Activated CD4-positive, alpha-beta T cell treated with anti-CD3 and anti-CD28 coated beads, Interleukin-2, amount 10 ng/mL, durations not matched to agents 7 days and 5 days (primary cell): ENCODE measurements at places on chromosomes 7 and 10. TPM values are rescaled to one million over a fixed set of nuclear protein-coding genes. Genes with fewer than 3 reads are reported as not detected.

GRCh38 chr10:33453081-33454025, 118.9 kb upstream of the NRP1 start:
- peaks cover 5% of the 10 kb centered on the region for H3K27me3 ChIP-seq
- H3K4me1 ChIP-seq, result no peaks in the 10 kb centered on the region
- no peak for DNase-seq
- no peaks in the 10 kb centered on the region for H3K36me3 ChIP-seq
- no peak overlapping the region for H3K27ac ChIP-seq

DNA sequence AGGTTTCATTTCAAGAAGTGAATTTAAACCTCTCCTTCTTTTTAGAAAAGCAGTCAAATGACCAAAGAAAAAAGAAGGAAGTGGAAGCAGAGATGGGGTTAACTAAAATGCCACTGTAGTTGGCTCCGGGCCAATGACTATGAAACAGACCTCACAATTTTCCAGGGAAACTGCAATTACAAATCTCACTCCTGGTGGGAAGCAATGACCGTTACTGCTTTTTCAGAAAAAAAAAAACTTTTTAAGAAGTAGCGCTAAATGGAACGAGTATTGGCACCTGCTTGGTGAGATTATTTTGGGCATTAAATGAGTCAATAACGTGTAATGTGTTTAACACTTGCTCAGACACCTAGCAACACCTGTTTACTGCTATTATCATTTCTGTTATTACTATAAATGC, 1.2 kb downstream of the SFRP4 start:
- no peaks in the 10 kb centered on the region for H3K36me3 ChIP-seq
- H3K4me1 ChIP-seq, result peaks cover 14% of the 10 kb centered on the region
- H3K4me3 ChIP-seq, result no peak overlapping the region
- peaks cover 79% of the 10 kb centered on the region for H3K27me3 ChIP-seq
- DNase-seq, result no peak

GRCh38 chr10:77630507-77630848, 7.1 kb downstream of the KCNMA1 start:
- no peaks in the 10 kb centered on the region for H3K36me3 ChIP-seq
- no peaks in the 10 kb centered on the region for H3K4me1 ChIP-seq
- H3K4me3 ChIP-seq, result no peak overlapping the region
- DNase-seq, result no peak
- peaks cover 19% of the 10 kb centered on the region for H3K27me3 ChIP-seq

GRCh38 chr7:111919631-111920179, 286.5 kb downstream of the DOCK4 start:
- peaks cover 5% of the 10 kb centered on the region for H3K27me3 ChIP-seq
- H3K36me3 ChIP-seq, result no peaks in the 10 kb centered on the region
- H3K4me1 ChIP-seq, result no peaks in the 10 kb centered on the region
- no peak overlapping the region for H3K4me3 ChIP-seq
- no peak overlapping the region for H3K27ac ChIP-seq
- DNase-seq, result no peak

DNA sequence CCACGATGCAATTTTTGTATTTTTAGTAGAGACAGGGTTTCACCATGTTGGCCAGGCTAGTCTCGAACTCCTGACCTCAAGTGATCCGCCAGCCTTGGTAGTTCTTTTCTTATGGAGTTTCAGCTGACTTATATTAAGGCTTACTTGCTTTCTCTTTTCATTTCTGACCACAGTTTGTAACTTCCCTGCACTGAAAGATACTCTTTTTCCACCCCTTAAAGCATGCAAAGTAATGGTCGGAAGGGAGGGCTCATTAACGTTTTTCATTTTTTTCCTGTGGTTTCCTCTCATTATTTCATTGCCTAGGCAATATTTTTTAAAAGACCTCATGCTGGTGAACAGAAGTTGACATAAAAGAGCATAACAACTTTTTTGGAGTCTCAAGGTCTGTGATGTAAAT, 27.0 kb downstream of the ADRB1 start:
- H3K36me3 ChIP-seq, result no peaks in the 10 kb centered on the region
- no peak for DNase-seq
- no peak overlapping the region for H3K27ac ChIP-seq
- H3K4me3 ChIP-seq, result no peak overlapping the region

GRCh38 chr10:68550747-68551411, 9.3 kb upstream of the TET1 start:
- H3K36me3 ChIP-seq, result no peaks in the 10 kb centered on the region
- peak; percentile 66 for DNase-seq

DNA sequence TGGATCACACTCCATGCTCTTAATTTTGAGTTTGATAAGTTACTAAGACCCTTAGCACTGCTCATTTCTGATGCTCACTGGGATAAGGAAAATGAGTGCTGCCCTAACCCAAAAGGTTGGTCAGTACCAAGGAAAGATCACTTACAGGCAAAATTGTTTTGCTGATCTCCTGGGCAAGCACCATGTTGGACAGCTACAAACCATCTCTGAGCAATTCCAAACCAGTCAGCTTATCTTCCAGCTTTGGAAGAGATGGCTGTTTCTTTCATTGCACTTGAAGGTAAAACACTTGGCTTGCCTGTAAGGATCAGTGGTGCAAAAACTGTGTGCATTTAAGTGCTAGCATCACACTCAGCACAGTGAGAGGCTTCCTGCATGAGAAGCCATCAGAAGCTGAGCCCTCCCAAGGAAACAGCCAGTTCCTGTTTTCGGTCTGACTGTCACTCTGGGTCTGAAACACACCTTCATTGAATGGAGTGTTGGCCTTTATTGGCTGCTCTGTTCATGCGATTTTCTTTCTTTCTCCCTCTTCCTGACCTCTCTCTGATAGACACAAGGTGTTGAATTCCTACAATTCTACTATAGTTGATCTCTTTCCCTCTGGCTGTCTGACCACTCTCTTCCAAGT, 126.4 kb upstream of the GHITM start:
- no peaks in the 10 kb centered on the region for H3K36me3 ChIP-seq
- H3K4me1 ChIP-seq, result peaks cover 9% of the 10 kb centered on the region
- peak; percentile 12 for DNase-seq
- H3K4me3 ChIP-seq, result no peak overlapping the region
- H3K27me3 ChIP-seq, result peaks cover 8% of the 10 kb centered on the region
- H3K27ac ChIP-seq, result peak overlapping the region; percentile 65

GRCh38 chr7:31748084-31748483, 61.1 kb downstream of the PPP1R17 start:
- no peak overlapping the region for H3K27ac ChIP-seq
- H3K4me1 ChIP-seq, result no peaks in the 10 kb centered on the region
- H3K27me3 ChIP-seq, result no peaks in the 10 kb centered on the region
- H3K36me3 ChIP-seq, result no peaks in the 10 kb centered on the region
- no peak for DNase-seq
- H3K4me3 ChIP-seq, result no peak overlapping the region

- H3K36me3 ChIP-seq, result no peaks in the 10 kb centered on the region
- no peak for DNase-seq
- no peak overlapping the region for H3K4me3 ChIP-seq
- peaks cover 4% of the 10 kb centered on the region for H3K4me1 ChIP-seq
- H3K27me3 ChIP-seq, result peaks cover 2% of the 10 kb centered on the region
Observed at GRCh38 chr10:94107191-94107590, 113.5 kb downstream of the PLCE1 start.

- H3K27ac ChIP-seq, result no peak overlapping the region
- H3K4me1 ChIP-seq, result no peaks in the 10 kb centered on the region
- no peaks in the 10 kb centered on the region for H3K27me3 ChIP-seq
- no peak overlapping the region for H3K4me3 ChIP-seq
Observed at GRCh38 chr10:35940141-35941041, 298.3 kb upstream of the FZD8 start.

GRCh38 chr10:23095966-23096801, 805 bp downstream of the MSRB2 start:
- peak; percentile 33 for DNase-seq
- peak overlapping the region; percentile 85 for H3K4me3 ChIP-seq
- H3K4me1 ChIP-seq, result peaks cover 35% of the 10 kb centered on the region
- H3K27ac ChIP-seq, result peak overlapping the region; percentile 87
- peaks cover 15% of the 10 kb centered on the region for H3K27me3 ChIP-seq

GRCh38 chr7:44051611-44052220, 7.2 kb downstream of the DBNL start:
- H3K4me3 ChIP-seq, result no peak overlapping the region
- H3K36me3 ChIP-seq, result peaks cover 63% of the 10 kb centered on the region
- H3K4me1 ChIP-seq, result peaks cover 50% of the 10 kb centered on the region
- H3K27ac ChIP-seq, result peak overlapping the region; percentile 46
- H3K27me3 ChIP-seq, result no peaks in the 10 kb centered on the region

- peaks cover 4% of the 10 kb centered on the region for H3K4me1 ChIP-seq
- H3K27me3 ChIP-seq, result peaks cover 15% of the 10 kb centered on the region
- H3K36me3 ChIP-seq, result no peaks in the 10 kb centered on the region
- no peak overlapping the region for H3K27ac ChIP-seq
- DNase-seq, result no peak
Observed at GRCh38 chr10:117259279-117259678, 18.4 kb downstream of the SLC18A2 start.

DNA sequence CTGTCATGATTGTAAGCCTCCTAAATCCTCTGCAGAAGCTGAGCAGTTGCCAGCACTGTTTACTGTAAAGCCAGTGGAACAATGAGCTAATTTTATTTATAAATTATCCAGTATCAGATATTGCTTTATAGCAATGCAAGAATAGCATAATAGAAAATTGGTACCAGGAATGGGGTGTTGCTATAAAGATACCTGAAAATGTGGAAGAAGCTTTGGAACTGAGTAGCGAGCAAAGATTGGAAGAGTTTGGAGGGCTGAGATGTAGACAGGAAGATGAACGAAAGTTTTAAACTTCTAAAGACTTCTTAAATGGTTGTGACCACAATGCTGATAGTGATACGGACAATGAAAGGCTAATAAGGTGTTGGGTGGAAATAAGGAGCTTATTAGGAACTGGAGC, 917.4 kb upstream of the POT1 start:
- no peak overlapping the region for H3K27ac ChIP-seq
- no peaks in the 10 kb centered on the region for H3K36me3 ChIP-seq
- no peak overlapping the region for H3K4me3 ChIP-seq
- H3K27me3 ChIP-seq, result no peaks in the 10 kb centered on the region

DNA sequence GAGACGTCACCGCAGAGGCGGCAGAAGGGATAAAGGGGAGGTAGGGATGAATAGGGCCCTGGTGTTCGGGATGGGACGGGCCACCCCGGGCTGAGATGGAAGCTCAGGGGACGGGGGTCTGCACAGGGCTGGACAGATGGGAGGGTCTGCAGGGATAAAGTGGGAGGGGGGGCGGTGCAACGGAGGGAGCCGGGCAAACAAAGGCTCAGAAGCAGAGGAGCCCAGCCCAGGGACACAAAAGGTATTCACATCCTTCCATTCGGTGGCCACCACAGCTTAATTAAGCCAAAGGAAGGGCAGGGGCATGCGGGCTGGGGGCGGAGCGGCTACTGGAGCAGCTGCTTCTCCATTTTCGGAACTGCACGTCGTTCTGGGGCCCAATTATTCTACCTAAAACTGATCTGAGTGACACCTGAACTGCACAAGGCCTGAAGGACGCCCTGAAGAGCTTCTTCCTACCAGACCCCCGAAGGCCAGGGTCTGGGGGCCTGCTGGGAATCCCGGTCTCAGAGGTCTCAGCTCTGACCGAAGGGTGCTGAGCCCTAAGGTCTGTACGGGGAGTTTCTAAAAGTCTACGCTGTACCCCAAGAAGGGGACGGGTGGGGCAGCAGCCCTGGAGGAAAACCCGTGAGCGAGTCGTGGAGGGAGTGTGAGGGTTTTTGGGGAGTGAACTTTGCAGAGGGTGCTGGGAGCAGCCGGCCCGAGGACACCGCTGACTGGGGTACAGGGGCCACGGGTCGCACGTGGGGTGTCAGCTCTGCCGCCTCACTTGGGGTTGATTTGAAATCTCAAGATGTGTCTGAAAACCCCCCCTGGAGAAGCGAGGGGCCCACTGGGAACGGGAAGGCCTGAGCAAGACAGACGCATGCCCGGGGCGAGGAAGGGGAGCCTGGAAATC, 334.8 kb downstream of the DNAJB6 start:
- H3K4me3 ChIP-seq, result no peak overlapping the region
- DNase-seq, result no peak
- no peak overlapping the region for H3K27ac ChIP-seq

- no peaks in the 10 kb centered on the region for H3K36me3 ChIP-seq
- DNase-seq, result no peak
- peaks cover 13% of the 10 kb centered on the region for H3K27me3 ChIP-seq
Observed at GRCh38 chr7:88254721-88255424, 35.0 kb upstream of the SRI start.

DNA sequence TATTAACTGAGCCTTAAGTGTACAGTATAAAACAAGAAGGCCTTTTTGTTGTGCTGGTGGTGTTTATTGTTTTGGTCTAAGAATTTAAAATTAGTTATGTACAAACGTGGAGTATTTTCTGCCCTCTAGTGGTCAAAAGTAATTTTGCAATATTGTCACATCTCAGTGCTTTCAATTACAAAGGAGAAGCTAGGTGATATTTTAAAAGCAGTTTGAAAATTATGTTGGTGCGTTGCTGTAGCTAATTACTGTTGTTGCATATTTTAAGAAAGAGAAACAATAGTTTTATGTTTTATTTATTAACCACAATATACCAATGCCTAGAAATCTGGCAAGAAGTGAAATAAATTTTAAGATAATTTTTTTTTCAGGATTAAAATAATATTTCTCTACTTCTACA, 11.4 kb downstream of the NPVF start:
- no peak overlapping the region for H3K4me3 ChIP-seq
- H3K27me3 ChIP-seq, result peaks cover 18% of the 10 kb centered on the region
- no peaks in the 10 kb centered on the region for H3K36me3 ChIP-seq
- DNase-seq, result no peak
- no peak overlapping the region for H3K27ac ChIP-seq

GRCh38 chr10:63236113-63236935, 103.2 kb downstream of the NRBF2 start:
- H3K4me3 ChIP-seq, result no peak overlapping the region
- peak overlapping the region; percentile 79 for H3K27ac ChIP-seq
- peak; percentile 35 for DNase-seq
- H3K4me1 ChIP-seq, result peaks cover 59% of the 10 kb centered on the region
- peaks cover 21% of the 10 kb centered on the region for H3K36me3 ChIP-seq
- no peaks in the 10 kb centered on the region for H3K27me3 ChIP-seq

- peaks cover 14% of the 10 kb centered on the region for H3K4me1 ChIP-seq
- H3K27ac ChIP-seq, result no peak overlapping the region
- no peaks in the 10 kb centered on the region for H3K36me3 ChIP-seq
- no peak for DNase-seq
- peaks cover 29% of the 10 kb centered on the region for H3K27me3 ChIP-seq
Observed at GRCh38 chr10:44860811-44861736, 50.1 kb upstream of the TMEM72 start.

- no peak overlapping the region for H3K4me3 ChIP-seq
- no peaks in the 10 kb centered on the region for H3K27me3 ChIP-seq
- H3K36me3 ChIP-seq, result no peaks in the 10 kb centered on the region
- no peaks in the 10 kb centered on the region for H3K4me1 ChIP-seq
Observed at GRCh38 chr7:8618441-8619070, 185.1 kb downstream of the NXPH1 start.

DNA sequence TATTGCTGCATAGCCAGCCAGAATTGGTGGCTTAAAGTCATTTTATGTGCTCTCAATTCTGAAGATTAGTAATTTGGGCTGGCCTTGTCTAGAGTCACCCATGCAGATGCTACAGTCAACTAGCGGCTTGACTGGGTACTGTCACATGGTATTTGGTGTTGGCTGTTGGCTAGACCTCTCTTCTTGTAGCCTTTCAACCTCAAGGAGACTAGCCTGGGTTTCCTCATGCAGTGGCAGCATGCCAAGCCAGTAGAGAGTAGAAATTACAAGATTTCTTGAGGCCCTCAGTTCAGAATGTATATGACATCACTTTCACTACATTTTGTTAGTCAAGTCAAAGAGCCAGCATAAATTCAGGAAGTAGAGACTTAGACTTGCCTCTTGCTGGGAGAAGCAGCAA, 3.7 kb upstream of the ZNF800 start:
- peaks cover 26% of the 10 kb centered on the region for H3K4me1 ChIP-seq
- H3K27ac ChIP-seq, result no peak overlapping the region
- H3K4me3 ChIP-seq, result no peak overlapping the region

The THNSL1 gene
- 2.6 TPM for total RNA-seq

The AOC1 gene
- total RNA-seq, result not detected

The ZNF853 gene
- 0.30 TPM for total RNA-seq

The TMEM236 gene
- 0.04 TPM for total RNA-seq

The ZPBP gene
- total RNA-seq, result not detected

The TMEM140 gene
- 25.3 TPM for total RNA-seq

The CPA1 gene
- total RNA-seq, result not detected

The AKR1D1 gene
- not detected for total RNA-seq

The CALY gene
- total RNA-seq, result not detected
